ENCODE measurements at places on chromosomes 3 and 15.
A peak's percentile ranks its signal among the peaks of the same experiment; 100 is the strongest.

DNA sequence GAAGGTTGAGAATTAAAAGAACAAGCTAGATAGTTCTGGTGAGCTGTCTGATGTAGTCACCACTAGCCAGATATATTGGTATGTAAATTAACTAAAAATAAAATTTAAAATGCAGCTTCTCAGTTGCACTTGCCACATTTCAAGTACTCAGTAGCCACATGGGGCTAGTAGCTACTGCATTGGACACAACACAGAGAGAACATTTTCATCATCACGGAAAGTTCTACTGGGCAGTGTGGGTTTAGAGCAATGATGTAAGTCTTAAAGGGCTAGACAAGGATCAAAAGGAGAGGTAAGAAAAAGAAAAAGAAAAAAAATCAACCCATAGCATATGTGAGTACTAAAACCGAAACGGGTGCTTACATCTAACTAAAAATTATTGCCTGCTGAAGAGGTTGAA lies 282.4 kb upstream of the LRRFIP2 start:
- DNase-seq: no peak

- peak; percentile 70 for DNase-seq
Measured at GRCh38 chr15:36415643-36416042, 163.8 kb upstream of the CDIN1 start.

DNA sequence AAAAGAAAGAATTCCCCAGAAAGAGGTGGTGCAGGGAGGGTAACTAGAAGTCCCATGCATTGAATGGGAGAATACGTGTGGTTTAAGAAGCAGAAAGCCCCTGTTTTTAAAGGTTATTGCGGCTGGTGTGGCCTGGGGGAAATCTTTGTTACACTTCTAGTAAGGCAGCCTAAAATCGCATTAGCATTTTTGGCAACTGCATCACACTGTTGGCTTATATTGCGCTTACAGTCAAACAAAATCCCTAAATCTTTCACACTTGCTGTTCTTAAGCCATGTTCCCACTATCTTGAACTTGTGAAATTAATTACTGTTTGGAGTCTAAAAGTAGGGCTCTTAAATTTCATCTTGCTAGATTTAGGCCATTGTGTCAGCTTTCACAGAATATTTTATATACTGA lies 66.0 kb upstream of the GOLIM4 start:
- DNase-seq: no peak

- no peak for DNase-seq
Measured at GRCh38 chr15:40929660-40930429, 705 bp downstream of the DLL4 start.

- no peak for DNase-seq
Measured at GRCh38 chr3:24829011-24829581, 334.4 kb upstream of the THRB start.

GRCh38 chr3:124532071-124532470 lies 198.2 kb upstream of the UMPS start:
- DNase-seq: no peak

- no peak for DNase-seq
Measured at GRCh38 chr3:37591116-37591781, 270.4 kb upstream of the CTDSPL start.

- DNase-seq: no peak
Measured at GRCh38 chr3:129289201-129289921, 10.7 kb downstream of the HMCES start.

- no peak for DNase-seq
Measured at GRCh38 chr3:196168808-196169391, 42.3 kb downstream of the ZDHHC19 start.

- no peak for DNase-seq
Measured at GRCh38 chr15:73983211-73983727, 8.8 kb downstream of the STOML1 start.

GRCh38 chr3:31407665-31408064 lies 125.1 kb upstream of the STT3B start:
- no peak for DNase-seq

DNA sequence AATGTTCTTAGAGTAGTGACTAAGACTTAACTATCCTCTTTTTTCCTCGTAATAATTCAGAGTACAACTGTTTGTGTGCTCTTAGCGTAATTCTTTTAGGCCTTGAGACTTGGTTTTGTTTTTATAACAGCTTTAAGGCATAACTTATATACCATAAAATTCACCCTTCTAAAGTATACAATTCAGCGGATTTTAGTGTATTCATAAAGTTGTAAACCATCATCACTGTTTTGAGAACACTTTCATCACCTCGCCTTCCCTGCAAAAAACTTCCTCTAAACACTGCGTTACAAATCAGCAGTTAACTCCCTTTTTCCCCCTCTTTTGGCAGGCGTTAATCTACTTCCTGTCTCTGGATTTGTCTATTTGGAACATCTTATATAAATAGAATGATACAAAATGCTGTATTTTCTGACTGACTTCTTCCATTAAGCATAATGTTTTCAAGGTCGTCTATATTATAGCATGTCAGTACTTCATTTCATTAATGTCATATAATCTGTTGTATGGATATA lies 18.7 kb downstream of the DNAJC13 start:
- DNase-seq: no peak

- no peak for DNase-seq
Measured at GRCh38 chr3:54426381-54426780, 304.0 kb downstream of the CACNA2D3 start.

DNA sequence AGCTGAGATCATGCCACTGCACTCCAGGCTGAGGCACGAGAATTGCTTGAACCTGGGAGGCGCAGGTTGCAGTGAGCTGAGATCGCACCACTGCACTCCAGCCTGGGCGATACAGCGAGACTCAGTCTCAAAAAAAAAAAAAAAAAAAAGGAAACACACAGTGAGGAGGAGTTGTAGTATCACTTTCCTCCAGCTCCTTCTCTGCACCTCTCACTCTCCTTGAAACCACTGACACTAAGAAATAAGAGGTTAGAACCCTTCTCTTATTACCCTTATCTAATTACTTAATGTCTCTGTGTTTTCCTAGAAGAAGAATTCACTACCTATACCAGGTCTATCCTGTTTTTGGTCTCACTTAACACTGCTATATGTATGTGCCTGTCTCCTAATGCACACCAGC lies 31.7 kb downstream of the RAB27A start:
- DNase-seq: no peak

- DNase-seq: no peak
Measured at GRCh38 chr15:40130799-40131502, 22.3 kb upstream of the BMF start.

GRCh38 chr3:71103430-71103921 lies 480.1 kb downstream of the FOXP1 start:
- DNase-seq: no peak

All from AG04449 (cell line).